Body of pancreas (tissue), 4 donors: ENCODE measurements at places on chromosomes 16 and 17. TPM values are rescaled to one million over a fixed set of nuclear protein-coding genes. Genes with fewer than 3 reads are reported as not detected.

CLCN7 gene
- total RNA-seq = 27.2 TPM

ZNF263 gene
- total RNA-seq = 31.1 TPM

KRT36 gene
- total RNA-seq = not detected

SMIM36 gene
- total RNA-seq = not detected

DHX58 gene
- 19.1 TPM for total RNA-seq

NEUROD2 gene
- total RNA-seq = not detected

DNA sequence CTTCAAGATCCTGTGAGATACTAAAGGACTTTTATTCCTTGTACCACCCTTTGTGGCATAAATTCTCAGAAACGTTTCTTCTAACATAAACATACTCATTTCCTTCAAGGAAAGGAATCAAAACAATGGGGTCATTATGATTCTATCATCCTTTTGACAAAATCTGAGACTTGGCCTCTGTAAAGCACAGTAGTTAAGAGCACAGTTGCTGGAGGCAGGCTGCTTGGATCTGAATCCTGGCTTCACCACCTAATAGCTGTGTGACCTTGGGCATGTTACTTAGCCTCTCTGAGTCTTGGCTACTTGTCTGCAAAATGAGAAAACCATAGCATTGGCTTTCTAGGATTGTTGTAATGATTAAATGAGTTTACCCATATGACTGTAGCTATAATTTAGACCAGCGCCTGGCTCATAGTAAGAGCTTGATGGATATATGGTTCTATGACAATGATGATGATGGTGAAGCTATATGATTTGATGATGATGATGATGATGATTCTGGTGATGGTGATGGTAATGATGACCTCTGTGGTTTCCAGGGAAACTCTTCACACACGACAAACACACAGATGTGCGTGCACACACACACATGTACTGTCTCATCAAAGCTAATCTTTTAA is 6.1 kb upstream of the KRT31 start:
- no peak for DNase-seq
- H3K27ac ChIP-seq = no peak overlapping the region
- no peaks in the 10 kb centered on the region for H3K4me1 ChIP-seq
- H3K4me3 ChIP-seq = no peak overlapping the region
- no peaks in the 10 kb centered on the region for H3K36me3 ChIP-seq

- no peak for DNase-seq
- H3K4me1 ChIP-seq = peaks cover 22% of the 10 kb centered on the region
- no peak overlapping the region for H3K27ac ChIP-seq
- H3K27me3 ChIP-seq = no peaks in the 10 kb centered on the region
- no peak overlapping the region for H3K4me3 ChIP-seq
These were observed 14.1 kb downstream of the IGFBP4 start for GRCh38 chr17:40457369-40457768.

- H3K27me3 ChIP-seq = no peaks in the 10 kb centered on the region
- no peaks in the 10 kb centered on the region for H3K4me1 ChIP-seq
- H3K36me3 ChIP-seq = no peaks in the 10 kb centered on the region
- no peak overlapping the region for H3K27ac ChIP-seq
These were observed 23.3 kb upstream of the CDRT4 start for GRCh38 chr17:15490634-15491261.

GRCh38 chr16:31080756-31081419 is 6.7 kb downstream of the ZNF646 start:
- DNase-seq = no peak
- no peak overlapping the region for H3K4me3 ChIP-seq
- H3K36me3 ChIP-seq = peaks cover 8% of the 10 kb centered on the region
- no peaks in the 10 kb centered on the region for H3K4me1 ChIP-seq
- H3K27ac ChIP-seq = no peak overlapping the region

GRCh38 chr16:88023786-88024185 is 72.6 kb downstream of the BANP start:
- no peaks in the 10 kb centered on the region for H3K27me3 ChIP-seq
- no peaks in the 10 kb centered on the region for H3K36me3 ChIP-seq
- no peaks in the 10 kb centered on the region for H3K4me1 ChIP-seq
- H3K27ac ChIP-seq = no peak overlapping the region

DNA sequence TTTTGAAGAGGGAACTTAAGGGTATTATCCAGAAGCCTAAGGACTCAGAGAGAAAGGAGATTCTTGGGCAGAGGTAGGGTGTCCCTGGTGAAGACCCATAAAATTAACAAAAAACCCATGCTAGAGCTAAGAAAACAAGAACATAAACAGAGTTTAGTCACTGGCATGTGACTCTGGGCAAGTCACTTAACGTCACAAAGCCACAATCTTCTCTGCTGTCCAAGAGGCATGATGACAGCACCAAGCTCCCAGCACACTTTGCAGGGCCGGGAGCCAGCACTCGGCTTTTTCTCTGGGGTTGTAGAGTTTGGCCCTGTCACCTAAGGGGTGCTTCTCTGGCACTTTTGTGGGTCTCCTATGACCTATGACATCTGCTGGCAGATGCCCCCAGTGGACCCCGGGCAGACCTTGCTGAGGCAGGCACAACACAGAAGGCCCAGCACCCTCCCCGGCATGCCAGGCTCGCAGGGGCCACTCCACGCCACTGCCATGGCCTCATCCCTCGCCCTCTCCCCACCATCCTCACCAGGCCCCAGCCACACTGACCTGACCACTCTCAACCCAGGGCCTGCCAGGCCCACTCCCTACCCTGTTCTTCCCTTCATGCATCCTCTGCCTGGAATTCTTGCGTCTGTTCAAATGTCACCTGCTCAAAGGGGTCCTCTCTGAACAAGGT is 69.8 kb downstream of the DYNLRB2 start:
- H3K27ac ChIP-seq = no peak overlapping the region
- no peaks in the 10 kb centered on the region for H3K4me1 ChIP-seq
- no peaks in the 10 kb centered on the region for H3K36me3 ChIP-seq
- H3K4me3 ChIP-seq = no peak overlapping the region
- H3K27me3 ChIP-seq = no peaks in the 10 kb centered on the region

- no peak overlapping the region for H3K4me3 ChIP-seq
- H3K36me3 ChIP-seq = no peaks in the 10 kb centered on the region
- H3K27ac ChIP-seq = no peak overlapping the region
- H3K27me3 ChIP-seq = no peaks in the 10 kb centered on the region
- DNase-seq = no peak
These were observed 19.5 kb upstream of the CD300E start for GRCh38 chr17:74642995-74643394.

DNA sequence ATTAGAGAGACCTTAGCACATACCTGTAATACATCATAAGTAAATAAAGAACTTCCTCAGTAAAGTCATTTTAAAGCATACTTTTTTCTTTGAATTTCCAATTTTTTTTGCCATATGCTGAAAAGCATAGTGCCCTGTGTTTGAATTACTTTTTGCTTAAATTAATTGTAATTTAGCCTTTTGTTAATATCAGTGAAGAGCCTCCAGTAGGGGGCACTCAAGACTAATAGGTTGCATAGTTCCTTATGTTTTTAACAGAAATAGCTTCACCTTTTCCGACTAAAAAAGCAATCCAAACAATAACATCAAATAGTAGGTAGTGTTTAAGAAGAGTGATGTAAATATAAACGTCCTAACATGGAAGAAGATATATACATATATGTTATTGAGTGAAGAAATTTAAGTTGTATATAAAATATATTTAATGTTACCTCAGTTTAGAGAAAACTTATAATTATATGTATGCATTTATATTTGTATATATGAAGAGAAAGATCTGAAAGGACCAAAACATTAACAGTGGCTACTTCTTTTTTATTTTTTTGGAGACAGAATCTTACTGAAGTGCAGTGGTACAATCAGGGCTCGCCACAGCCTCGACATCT is 18.6 kb downstream of the RAD51C start:
- H3K4me1 ChIP-seq = no peaks in the 10 kb centered on the region
- H3K27ac ChIP-seq = no peak overlapping the region
- H3K27me3 ChIP-seq = no peaks in the 10 kb centered on the region
- no peaks in the 10 kb centered on the region for H3K36me3 ChIP-seq

DNA sequence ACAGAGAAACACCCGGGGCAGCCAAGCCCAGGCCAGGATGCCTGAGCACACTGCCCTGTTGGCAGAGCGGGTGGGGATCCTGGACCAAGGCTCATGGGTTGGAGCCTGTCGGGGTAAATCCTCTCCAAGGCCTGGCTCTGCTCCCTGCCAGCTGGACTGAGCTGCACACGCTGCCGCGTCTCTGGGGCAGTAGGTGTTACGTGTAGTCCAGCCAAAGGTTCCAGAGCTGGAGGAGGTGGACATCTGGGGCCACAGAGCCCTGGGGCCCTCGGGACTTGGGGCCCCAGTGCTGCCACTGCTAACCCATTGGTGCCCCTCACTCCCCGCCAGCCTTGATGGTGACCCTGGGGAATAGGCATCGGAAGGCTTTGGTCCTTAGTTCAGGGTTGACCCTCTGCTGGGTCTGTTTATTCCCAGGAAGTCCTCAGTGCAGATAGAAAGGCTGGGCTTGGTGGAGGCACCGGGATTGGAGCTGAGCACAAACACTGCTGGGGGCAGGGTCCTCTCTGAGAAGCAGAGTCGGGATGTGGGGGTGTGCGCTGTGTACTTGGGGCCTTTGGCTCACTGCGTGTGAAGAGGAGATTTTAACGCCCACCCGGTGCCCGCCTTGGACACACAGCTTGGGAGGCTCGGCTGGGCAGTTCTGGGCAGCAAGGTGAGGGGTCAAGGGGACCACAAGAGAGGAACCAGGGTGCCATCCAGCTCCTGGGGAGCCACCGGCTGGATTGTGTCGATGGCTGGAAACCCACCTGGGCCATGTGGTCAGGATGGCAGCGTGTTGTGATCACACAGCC is 16.3 kb upstream of the CBX4 start:
- no peak overlapping the region for H3K4me3 ChIP-seq
- H3K27ac ChIP-seq = no peak overlapping the region
- H3K36me3 ChIP-seq = no peaks in the 10 kb centered on the region
- H3K27me3 ChIP-seq = no peaks in the 10 kb centered on the region
- no peaks in the 10 kb centered on the region for H3K4me1 ChIP-seq

DNA sequence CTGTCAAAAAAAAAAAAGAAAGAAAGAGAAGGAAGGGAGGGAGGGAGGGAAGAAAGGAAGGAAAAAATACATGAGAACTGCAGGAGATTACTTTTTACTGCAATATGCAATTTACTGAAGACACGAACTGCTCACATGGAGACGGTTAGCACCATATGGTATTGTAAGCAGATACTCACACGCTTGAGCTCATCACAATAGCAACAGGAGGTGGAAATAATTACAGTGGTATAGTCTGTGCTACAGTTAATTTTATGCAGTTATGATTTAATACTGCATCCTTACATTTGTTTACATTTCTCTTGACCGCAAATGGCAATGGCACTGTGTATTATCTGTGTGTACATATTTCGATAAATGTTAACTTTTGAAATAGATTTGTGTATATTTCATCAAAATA is 21.4 kb upstream of the SLC46A1 start:
- H3K36me3 ChIP-seq = no peaks in the 10 kb centered on the region
- H3K4me3 ChIP-seq = no peak overlapping the region
- DNase-seq = no peak
- H3K27me3 ChIP-seq = no peaks in the 10 kb centered on the region

GRCh38 chr16:56469748-56470147 is 18.4 kb downstream of the OGFOD1 start:
- DNase-seq = no peak
- no peaks in the 10 kb centered on the region for H3K4me1 ChIP-seq
- no peak overlapping the region for H3K27ac ChIP-seq
- no peaks in the 10 kb centered on the region for H3K36me3 ChIP-seq
- H3K27me3 ChIP-seq = no peaks in the 10 kb centered on the region

GRCh38 chr16:57642160-57643135 is 14.0 kb downstream of the ADGRG1 start:
- H3K4me3 ChIP-seq = no peak overlapping the region
- H3K4me1 ChIP-seq = peaks cover 56% of the 10 kb centered on the region
- DNase-seq = no peak
- H3K27ac ChIP-seq = no peak overlapping the region

DNA sequence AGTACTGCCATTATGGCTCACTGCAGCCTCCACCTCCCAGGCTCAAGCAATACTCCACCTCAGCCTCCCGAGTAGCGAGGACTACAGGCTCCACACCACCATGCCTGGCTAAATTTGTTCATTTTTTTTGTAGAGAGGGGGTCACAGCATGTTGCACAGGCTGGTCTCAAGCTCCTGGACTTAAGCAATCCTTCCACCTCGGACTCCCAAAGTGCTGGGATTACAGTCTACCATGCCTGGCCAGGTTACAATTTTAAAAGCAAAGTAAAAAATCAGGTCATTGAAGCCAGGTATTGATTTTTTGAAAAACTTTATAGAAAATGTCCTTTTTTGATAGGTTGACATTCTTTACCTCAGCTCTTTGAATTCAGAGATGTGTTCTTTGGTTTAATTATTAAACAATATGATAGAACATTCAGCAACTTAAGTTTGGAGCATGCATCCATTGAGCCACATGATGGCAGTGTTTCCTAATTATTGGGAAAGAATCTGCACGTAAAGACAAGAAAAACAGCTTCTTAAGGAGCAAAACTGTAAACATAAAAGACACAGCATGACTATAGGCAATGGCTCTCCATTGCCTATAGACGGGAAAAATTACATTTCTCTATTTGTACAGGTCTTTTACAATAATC is 1.7 kb upstream of the SLC16A11 start:
- peaks cover 44% of the 10 kb centered on the region for H3K4me1 ChIP-seq
- peak; percentile 78 for DNase-seq
- peak overlapping the region; percentile 78 for H3K27ac ChIP-seq
- H3K27me3 ChIP-seq = peaks cover 18% of the 10 kb centered on the region
- H3K4me3 ChIP-seq = no peak overlapping the region

DNA sequence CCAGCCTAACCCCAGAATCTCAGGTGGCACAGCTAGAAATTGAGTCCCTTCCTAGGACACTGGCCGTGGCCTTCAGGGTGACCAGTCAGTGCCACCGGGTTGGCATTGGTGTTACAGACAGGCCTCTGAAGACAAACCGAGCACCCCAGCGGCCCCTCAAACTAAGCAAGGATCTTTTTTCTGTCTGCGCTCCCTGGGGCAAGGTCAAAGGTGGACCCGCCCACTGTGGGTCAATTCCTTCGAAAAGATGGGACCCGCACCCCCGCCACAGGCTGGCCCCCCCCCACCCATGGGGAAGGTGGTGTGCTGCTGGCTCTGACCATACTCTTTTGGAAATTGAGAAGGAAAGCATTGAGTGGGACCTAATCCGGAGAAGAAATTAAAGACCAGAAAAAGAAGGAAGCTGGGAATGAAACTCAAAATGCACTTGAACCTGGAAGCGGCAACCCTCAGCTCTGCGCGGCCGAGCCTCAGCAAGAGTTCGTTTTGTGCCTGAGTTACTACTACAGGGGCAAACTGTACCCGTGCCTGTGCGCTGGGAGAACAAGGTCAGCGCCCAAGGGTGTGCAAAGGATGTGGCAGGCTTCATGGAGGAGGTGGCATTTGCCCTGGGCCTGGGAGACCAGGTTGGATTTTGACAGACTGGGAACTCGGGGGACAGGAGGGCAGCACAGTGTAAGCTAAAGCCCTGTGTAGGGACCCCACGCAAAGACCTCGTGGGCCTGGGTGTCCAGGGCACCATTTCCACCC is 20.4 kb downstream of the TMC6 start:
- no peak overlapping the region for H3K27ac ChIP-seq
- DNase-seq = no peak
- no peaks in the 10 kb centered on the region for H3K27me3 ChIP-seq
- H3K4me1 ChIP-seq = peaks cover 7% of the 10 kb centered on the region

DNA sequence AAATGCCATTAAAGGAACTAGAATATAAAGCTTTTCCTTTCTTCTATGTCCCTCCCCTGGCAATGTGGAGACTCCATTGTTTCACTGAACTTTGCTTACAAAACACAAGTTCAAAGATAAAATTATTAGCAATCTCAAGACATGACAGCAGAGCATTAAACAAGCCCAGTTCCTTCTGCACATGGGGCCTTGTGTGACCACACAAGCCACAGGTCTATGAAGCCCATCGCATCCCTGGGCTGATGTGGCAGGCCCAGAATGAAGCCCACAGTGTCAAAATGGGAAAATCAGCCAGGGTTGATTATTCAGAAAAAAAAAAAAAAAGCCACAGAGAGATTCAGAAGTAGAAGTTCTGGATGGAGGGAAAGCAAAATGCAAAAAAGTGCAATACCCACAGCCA is 12.9 kb upstream of the SLC39A11 start:
- no peaks in the 10 kb centered on the region for H3K4me1 ChIP-seq
- H3K4me3 ChIP-seq = no peak overlapping the region
- H3K27me3 ChIP-seq = no peaks in the 10 kb centered on the region
- no peak for DNase-seq
